Keratinocyte (primary cell): ENCODE measurements at places on chromosomes 13 and 19.

- no peak for DNase-seq
Observed at GRCh38 chr13:112249644-112250610, 126.2 kb upstream of the SPACA7 start.

GRCh38 chr13:76812206-76812897 lies 73.9 kb downstream of the KCTD12 start:
- no peak for DNase-seq

- no peak for DNase-seq
Observed at GRCh38 chr19:3364501-3364858, 1.9 kb upstream of the NFIC start.

- no peak for DNase-seq
Observed at GRCh38 chr13:59681636-59682311, 482.0 kb downstream of the DIAPH3 start.

GRCh38 chr19:58010507-58010906 lies 7.9 kb upstream of the ZNF606 start:
- DNase-seq, result no peak

DNA sequence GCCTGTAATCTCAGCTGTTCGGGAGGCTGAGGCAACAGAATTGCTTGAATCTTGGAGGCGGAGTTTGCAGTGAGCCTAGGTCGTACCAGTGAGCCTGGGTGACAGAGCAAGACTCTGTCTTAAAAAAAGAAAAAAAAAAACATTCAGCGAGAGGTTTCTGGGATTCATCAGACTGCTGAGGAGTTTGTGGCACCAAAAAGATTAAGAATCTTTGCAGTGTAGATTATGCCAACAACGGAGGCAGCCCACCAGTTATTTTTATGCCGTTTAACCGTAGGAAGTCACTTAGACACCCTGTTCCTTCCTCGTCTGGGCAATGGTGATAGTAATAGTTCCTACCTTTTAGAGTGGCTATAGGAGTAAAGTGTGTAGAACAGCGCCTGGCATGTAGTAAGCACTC lies 2.5 kb downstream of the COX6B1 start:
- no peak for DNase-seq

DNA sequence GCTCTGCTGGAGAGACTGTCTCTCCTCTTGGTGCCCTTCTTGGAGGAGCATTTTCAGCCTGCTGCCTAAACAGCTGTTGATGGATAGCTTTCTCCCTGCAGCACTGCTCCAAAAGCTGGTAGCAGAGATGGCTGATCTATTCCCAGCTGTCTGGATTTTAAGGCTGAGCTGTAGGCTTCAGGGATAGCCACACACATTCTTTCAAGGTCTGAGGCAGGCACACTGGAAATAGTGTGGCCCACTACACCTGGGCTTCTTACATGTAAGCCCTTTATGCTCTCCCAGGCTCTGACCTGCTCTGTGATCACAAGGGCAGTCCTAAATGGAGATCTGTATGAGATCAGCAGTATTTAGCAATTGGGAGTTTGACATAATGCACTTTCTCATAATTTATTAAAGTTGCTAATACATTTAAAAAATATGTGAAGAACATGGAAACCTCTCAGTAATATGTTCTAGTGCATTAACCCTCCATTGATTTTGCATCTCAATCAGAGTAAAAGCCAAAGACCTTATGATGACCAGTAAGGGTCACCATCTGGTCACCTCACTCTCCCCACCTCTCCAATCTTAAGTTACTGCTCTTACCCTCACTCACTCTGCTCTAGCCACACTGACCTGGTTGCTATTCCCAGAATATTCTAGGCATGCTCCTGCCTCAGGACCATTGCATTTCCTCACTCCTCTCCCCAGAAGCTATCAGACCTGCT lies 91.6 kb downstream of the MBNL2 start:
- DNase-seq, result no peak

DNA sequence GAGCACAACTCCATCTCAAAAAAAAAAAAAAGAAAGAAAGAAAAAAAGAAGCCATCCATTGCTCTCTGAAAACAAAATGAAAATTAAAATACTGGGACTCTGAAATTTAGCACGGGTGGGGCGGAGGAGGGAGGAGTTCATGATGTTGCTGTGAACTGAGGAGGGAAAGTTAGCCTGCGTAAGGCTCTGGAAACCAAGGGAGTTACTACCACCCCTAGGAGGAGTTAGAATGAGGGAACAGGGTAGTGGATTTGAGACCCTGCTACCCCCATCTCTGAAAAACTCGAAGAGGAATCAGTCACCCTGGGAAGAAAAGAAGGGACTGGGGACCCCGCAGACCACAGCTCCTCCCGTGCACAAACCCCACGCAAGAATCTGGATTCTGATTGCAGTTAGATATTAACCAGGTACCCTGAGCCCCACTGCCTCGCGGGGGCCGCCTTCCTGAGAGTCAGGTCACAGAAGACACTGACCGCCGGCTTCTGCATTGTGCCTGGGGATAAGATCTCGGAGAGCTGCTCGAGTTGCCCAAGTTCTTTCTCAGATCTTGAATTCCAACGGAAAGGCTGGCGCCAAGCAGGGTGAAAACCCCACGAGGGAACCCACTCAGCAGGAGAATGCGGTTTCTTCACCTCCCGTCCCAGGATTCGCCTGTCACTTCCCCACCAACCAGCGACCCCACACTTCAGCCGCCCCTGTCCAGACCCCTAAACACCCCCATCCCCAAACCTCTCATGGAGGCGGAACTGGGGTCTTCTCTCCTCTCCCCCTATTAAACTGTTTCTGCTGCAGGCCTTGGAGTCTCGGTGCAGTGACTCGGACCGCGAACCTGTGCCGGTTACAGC lies 870 bp downstream of the ZNF442 start:
- DNase-seq, result no peak

DNA sequence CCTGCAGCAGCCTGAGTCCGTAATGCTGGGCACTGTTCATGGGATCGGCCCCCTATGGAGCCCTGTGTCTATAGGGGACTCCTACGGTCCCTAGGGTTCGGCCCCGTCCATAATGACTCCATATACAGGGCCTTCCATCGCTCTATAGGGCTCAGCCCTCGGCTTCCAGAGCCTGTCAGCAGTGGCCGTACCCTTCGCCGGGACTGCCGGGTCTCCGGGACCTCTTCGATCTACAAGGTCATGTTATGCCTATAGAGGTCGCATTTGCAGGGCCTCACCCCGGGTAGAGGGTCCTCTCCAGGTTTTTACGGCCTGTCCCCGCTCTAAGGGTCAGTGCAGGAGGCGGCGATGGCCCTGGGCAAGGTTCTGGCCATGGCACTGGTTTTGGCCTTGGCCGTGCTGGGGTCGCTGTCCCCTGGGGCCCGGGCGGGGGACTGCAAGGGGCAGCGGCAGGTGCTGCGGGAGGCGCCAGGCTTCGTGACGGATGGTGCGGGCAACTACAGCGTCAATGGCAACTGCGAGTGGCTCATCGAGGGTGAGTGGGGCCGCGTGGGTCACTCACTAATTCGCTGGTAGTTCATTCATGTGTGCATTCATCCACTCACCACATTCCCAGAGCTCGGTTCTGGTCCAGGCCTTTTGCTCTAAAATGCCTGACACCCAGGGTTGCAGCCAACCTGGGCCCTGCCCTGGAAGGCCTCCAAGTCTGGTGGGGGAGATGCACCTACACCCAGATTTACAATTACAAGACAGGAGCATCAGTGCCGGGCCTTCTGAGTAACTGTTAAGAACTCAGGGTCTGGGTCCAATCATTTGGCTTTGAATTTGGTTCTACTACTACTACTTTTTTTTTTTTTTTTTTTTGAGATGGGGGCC lies 699 bp downstream of the MEGF8 start:
- no peak for DNase-seq

DNA sequence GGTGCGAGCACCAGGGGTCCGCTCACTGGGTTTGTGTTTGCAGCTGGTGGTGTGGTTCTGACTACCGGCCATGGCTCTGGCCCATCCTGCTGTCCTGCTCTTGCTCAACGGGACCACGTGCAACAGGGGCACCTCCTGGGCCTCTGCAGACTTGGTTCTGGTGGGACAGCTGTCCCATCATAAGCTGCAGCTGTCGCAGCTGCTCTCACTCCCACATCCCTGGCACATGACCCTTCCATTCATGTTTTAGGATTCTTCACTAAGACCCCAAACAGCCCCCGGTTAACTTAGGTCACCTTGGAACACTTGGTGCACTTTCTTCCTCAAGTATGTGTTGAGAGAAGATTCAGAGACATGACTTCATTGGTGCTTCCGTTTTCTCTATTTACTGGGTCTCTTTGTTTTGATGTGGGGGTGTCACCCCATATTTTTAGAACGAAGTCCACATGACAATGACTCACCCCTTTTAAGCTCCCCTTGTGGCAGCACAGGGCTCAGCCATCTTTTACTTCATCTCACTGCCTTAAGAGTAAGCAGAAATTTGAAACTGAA lies 68.4 kb upstream of the ARHGEF7 start:
- no peak for DNase-seq

- no peak for DNase-seq
Observed at GRCh38 chr19:8004723-8005513, 523 bp downstream of the ELAVL1 start.

DNA sequence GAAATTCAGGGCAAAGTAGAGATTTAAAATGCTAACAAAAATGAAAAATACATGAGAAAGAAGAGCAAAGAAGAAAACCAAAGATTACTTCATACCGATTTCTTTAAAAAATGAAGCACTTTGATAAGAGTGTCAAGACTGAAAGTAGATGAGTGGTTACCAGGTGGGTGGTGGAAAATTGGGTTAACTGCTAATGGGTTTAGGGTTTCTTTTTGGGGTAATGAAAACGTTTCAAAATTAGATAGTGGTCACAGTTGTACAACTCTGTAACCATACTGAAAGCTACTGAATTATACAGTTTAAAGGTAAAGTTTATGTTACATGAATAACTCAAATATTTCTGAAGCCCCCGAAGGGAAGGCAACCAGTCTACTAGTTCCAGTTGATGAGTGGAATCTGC lies 179.4 kb downstream of the NDFIP2 start:
- no peak for DNase-seq

GRCh38 chr19:815775-816499 lies 5.8 kb downstream of the PLPPR3 start:
- no peak for DNase-seq

- DNase-seq, result no peak
Observed at GRCh38 chr13:49585220-49586157, at the start of gene RCBTB1. Gene RCBTB1, minus strand, starts transcription at chr13:49585558. Its CDS starts 18,279 bp downstream, at chr13:49567279.

- DNase-seq, result no peak
Observed at GRCh38 chr19:1224047-1224825, 13.6 kb downstream of the CBARP start.

GRCh38 chr13:79398127-79398526 lies 7.9 kb downstream of the RBM26 start:
- DNase-seq, result no peak

DNA sequence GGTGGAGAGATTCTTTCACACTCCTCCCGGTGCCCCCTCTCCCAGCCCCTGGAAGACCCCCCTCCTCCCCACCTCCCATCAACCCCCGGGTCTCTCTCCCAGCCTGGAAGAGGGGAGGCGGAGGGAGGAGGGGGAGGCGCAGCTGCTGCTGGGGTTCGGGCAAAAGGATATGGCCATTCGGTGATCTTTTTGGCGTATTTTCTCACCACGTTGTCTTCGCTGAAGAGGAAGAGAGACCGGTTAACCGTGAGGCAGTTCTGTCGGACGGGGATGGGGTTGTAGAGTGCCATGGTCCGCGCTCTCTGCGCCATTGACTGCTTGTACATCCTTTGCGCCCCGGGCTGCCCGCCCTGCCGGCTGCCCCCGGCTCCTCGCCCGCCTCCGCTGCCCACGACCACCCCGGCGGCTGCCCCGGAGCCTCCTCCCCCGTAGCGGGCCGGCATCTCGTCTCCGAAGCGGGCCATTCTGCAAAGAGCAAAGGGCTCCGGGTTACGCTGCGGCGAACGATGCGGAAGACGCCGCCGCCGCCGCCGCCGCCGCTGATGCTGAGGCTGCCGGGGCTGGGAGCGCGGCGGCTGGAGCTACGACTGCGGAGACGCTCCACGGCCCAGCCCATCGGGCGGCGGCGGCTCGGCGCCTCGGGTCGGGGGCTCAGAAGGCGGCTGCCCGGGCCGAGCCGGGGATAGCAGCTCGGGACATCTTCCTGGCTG lies 363 bp downstream of the CACNA1A start:
- DNase-seq, result no peak
